GM23248 (cell line): ENCODE measurements at places on chromosomes 6 and 20. TPM values are rescaled to one million over a fixed set of nuclear protein-coding genes. Genes with fewer than 3 reads are reported as not detected.

DNA sequence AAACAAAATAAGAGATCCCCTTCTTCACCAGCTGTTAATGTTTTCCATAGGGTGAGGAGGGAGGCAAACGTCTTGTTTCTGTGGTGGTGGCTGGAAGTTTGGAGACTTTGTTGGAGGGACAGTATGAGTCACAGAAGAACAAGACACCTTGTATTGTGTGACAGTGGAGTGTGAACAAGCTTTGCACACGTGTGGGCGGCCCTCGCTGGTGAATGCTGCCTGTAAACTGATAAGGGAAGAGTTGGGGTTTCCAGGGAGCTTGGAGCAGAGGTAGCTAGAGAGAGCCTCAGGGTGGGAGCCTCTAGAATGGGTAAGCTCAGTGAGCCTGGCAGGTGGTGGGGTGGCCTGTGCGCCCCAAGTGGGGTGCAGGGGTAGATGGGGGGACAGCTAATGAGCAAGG is 78.3 kb downstream of the ZDHHC14 start:
- H3K27me3 ChIP-seq: no peaks in the 10 kb centered on the region
- H3K36me3 ChIP-seq: no peaks in the 10 kb centered on the region
- H3K4me3 ChIP-seq: no peak overlapping the region
- H3K27ac ChIP-seq: no peak overlapping the region

DNA sequence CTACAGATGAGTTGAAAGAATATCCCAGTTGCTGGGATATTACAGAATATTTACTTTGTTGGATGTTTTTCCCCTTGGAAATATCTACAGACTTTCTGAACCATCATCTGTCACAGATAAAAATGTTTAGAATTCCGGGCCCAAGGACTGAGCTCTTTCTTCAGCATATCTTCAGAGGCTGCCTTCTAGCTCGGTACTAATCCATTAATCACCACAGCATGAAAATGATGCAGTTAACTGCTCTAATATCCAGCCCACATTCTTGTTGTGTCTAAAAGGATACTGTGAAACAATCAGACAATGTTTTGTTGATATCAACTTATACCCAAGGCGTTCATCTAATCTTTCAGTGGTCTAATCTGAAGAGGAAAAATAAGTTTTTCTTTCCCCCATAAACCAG is 247.4 kb downstream of the TBC1D32 start:
- no peak overlapping the region for H3K4me3 ChIP-seq
- H3K4me1 ChIP-seq: no peaks in the 10 kb centered on the region
- DNase-seq: no peak
- H3K27ac ChIP-seq: no peak overlapping the region

DNA sequence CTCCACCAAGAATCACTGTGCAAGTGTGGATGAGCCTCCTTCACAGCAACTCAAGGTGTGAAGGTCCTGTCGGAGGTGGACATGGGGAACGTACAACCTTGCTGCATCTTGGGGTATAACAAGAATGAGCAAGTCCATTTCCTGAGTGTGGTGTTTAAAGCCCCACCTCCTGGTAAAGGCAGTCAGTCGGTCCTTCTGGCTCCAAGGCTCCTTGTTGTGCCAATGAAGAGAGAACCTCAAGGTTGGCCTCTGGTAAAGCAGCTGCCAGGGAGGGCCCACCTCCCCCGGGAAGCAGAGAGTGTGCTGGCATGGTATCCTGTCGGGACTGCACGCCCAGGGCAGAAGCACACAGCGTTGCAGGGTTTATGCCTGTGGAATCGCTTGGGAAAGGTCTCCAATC is 12.4 kb upstream of the MAS1 start:
- DNase-seq: no peak
- no peak overlapping the region for H3K4me3 ChIP-seq
- H3K4me1 ChIP-seq: no peaks in the 10 kb centered on the region
- H3K36me3 ChIP-seq: no peaks in the 10 kb centered on the region

- peak; percentile 6 for DNase-seq
- H3K4me1 ChIP-seq: no peaks in the 10 kb centered on the region
- no peak overlapping the region for H3K4me3 ChIP-seq
Measured at GRCh38 chr6:46581459-46582177, 71.0 kb downstream of the CYP39A1 start.

GRCh38 chr20:20207872-20208271 is 155.5 kb downstream of the CFAP61 start:
- no peaks in the 10 kb centered on the region for H3K36me3 ChIP-seq
- no peak for DNase-seq
- no peaks in the 10 kb centered on the region; the same call in 1 of the 2 replicates for H3K4me1 ChIP-seq
- H3K27me3 ChIP-seq: peaks cover 6% of the 10 kb centered on the region; the same call in 1 of the 2 replicates
- no peak overlapping the region for H3K27ac ChIP-seq
- H3K4me3 ChIP-seq: no peak overlapping the region

DNA sequence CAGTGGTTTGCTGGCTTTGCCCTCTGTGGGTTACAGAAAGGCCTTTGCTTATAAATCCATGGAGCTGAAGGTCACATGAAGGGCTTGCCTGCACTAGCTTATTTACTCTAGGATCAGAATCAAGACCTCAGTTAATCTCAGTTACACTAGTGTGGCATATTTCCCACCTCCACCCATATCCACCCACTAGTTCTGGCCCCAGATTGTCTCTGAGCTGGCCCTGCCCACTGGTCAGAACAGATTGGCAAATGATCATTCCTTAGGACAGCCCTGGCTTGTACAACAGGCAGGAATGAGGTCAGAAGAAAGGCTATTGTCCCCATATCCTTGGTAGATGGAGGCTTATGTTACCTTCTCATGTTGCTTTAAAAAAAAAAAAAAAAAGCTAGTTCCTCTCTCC is 33.3 kb upstream of the SASH1 start:
- 0 out of 2 replicates have a peak overlapping the region, but pooled peaks have one; percentile 3 for H3K27ac ChIP-seq
- H3K4me3 ChIP-seq: no peak overlapping the region
- H3K36me3 ChIP-seq: no peaks in the 10 kb centered on the region
- no peaks in the 10 kb centered on the region for H3K27me3 ChIP-seq
- DNase-seq: peak; percentile 37
- H3K4me1 ChIP-seq: peaks cover 67% of the 10 kb centered on the region

DNA sequence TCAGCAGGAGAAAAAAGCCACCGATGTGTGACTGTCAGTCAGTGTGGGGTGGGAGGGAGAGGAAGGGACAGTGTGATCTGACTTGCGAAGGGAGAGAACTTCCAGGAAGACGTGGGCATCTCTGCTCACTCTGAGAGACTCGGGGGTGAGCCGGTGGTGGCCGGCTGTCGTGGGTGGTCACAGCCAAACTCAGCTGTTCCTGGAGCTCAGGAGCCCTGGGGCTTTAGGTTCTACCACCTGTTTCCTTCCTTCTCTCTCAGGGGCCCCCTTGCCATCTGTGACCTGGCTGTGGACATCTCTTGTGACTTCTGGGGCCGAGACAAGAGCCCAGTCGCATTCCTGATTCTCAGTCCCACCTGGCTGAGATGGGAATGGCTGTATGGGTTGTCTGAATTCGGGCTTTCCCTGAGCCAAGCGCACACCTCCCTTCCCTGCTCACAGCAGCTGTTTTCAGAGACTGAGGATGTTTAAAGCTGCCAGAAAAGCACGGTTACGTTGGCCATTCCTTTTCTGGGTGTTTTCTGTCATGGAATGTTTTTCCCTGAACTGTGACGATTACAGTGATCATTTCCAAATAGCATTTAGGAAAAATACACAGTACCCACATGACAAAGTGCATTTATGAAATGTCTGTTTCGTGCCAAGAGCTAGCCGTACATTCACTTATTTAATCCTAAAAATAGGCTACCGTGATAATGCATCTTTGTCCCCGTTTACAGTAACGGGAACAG is 36.5 kb downstream of the SYNJ2 start:
- H3K36me3 ChIP-seq: peaks cover 17% of the 10 kb centered on the region
- no peak overlapping the region for H3K4me3 ChIP-seq
- no peak for DNase-seq
- H3K27me3 ChIP-seq: no peaks in the 10 kb centered on the region

DNA sequence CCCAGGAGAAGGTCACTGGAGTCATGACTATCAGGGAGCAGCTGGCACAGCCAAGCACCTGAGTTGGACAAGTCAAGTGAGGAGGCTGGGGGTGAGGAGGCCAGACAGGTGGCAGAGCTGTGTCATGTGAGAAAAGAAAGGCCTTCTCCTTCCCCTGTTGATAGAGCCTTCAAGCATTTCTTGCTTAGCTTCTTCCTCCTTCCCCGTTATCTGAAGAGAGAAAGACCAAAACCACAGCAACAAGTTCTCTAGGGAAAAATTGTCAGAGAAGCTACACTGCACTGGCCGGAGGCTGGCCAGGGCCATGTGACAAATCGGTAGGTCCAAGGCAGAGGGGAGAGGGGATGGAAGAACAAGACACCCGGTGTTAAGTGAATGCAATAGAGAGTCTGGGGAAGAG is 202.1 kb upstream of the PRDM1 start:
- DNase-seq: no peak
- no peak overlapping the region for H3K27ac ChIP-seq
- peaks cover 24% of the 10 kb centered on the region for H3K4me1 ChIP-seq

DNA sequence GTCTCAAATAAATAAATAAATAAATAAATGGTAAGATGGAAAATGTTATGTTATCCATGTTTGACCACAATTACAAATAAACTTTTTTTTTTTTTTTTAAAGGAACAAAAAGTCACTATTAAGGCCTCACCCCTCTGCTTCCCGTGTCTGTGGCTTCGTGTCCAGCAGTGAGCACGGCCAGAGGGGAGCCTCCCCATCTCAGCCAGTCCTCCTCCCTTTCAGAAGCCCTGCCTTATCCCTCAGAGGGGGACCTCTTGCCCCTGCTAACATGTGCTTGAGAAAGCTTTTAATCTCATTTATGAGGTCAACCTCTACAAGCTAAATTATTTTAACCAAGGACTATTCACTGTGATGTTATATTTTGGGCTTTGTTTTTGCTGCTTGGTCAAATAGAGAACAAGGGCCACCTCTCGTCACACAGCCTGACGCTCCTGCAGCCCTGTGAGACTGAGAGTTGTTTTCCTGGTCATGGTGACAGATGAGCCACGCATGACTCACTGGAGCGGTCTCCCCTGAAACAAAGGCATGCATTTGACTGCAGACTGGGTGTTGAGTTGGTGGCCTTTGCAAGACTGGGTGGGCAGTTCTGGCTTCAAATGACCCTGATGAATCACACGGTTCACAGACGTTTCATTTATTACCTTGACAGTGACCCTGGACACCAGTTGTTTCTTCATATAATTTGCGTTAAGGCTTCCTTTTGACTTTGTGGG is 131.8 kb downstream of the TIAM2 start:
- no peaks in the 10 kb centered on the region for H3K36me3 ChIP-seq
- no peaks in the 10 kb centered on the region for H3K27me3 ChIP-seq
- H3K27ac ChIP-seq: peak overlapping the region; percentile 63
- H3K4me1 ChIP-seq: peaks cover 39% of the 10 kb centered on the region
- DNase-seq: peak; percentile 86
- H3K4me3 ChIP-seq: no peak overlapping the region

DNA sequence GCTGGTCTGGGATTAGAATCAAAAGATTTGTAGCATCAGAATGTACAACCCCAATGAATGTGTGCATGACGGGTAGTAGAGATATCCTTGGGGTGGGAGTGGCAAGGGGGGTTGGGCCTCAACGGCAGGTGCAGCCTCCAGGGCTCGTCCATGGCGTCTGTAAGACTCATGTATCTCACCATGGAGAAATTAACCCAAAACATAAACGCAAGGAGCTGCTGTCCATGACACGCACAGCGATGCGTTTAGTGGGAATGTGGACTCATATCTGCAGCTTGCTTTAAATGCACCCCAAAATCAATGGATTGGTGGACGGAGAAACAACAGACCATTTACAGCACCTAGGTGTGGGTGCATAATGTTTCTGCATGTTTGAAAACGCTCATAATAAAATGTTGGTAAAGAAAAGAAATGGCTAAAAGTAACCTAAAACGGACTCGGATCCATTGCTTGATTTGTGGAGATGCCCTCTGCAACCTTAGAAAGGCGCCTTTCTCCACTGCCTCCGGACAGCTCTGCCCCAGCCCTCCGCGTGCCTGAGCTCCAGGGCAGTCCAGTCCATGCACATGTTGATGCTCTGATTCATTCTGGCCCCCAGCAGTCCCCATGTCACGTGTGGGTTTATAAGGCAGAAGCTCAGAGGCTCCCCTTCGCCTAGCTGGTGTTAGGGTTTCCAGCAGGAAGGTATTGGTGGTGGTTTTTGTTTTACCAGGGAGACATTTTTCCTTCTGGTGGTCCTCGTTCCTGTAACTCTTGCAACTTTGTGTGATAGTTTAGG is 24.5 kb downstream of the PYGB start:
- no peak overlapping the region for H3K4me3 ChIP-seq
- no peak overlapping the region for H3K27ac ChIP-seq
- no peaks in the 10 kb centered on the region for H3K27me3 ChIP-seq
- no peaks in the 10 kb centered on the region for H3K4me1 ChIP-seq

GRCh38 chr6:23547851-23548250 is 578.2 kb upstream of the NRSN1 start:
- no peaks in the 10 kb centered on the region for H3K4me1 ChIP-seq
- no peaks in the 10 kb centered on the region for H3K36me3 ChIP-seq
- H3K27me3 ChIP-seq: no peaks in the 10 kb centered on the region
- DNase-seq: no peak

DNA sequence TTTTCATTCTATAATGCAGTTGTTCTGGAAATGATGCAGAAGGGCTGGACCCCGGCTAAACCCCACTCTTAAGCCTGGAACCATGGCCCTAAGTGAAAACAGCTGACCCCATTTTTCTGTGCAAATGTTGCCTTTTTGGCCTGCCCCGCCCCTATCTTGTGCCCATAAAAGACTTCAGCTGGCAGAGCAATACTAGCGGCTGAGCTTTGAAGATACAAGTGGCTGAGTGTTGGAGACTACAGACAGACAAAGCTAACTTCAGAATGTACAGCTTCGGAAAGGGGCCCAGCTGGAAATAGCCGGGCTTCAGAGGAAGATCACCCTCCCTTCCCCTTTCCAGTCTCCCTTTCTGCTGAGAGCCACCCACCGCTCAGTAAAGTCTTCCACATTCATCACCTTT is 258.6 kb upstream of the SPTLC3 start:
- H3K4me3 ChIP-seq: no peak overlapping the region
- no peaks in the 10 kb centered on the region for H3K4me1 ChIP-seq
- H3K36me3 ChIP-seq: no peaks in the 10 kb centered on the region
- H3K27ac ChIP-seq: no peak overlapping the region
- no peaks in the 10 kb centered on the region for H3K27me3 ChIP-seq

DNA sequence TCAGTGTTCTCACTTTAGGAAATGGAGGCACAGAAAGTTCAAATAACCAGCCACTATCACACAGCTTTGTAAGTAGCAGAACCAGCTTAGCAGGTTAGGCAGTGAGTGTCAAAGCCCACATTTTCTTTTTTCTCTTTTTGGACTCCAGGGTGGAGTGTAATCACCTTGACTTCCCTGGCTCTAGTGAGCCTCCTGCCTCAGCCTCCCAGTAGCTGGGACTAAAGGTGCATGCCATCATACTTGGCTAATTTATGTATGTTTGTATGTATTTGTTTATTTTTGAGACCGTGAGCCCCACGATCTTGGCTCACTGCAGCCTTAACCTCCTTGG is 7.8 kb upstream of the NCOA3 start:
- H3K36me3 ChIP-seq: no peaks in the 10 kb centered on the region
- H3K27me3 ChIP-seq: no peaks in the 10 kb centered on the region
- H3K4me1 ChIP-seq: peaks cover 16% of the 10 kb centered on the region

DNA sequence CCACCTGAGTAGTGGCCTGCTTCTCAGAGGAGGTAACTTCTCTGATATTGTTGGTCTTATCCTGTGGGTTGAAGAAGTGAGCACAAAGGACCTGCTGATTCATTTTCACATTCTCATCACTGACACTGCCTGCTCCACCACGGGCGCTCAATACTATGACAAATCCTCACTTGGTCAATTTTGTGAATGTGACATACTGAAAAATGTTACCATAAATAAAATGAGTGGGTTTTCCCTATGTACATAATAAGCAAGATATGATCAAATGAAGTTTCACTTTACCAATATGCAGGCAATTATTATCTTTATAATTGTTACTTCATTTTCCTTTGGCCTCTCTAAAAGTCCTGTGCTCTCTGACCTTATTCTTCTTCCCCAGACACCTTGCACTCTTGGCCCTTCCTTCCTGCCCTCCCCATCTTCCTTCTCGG is 71.5 kb upstream of the RIPOR2 start:
- H3K4me1 ChIP-seq: peaks cover 49% of the 10 kb centered on the region
- no peaks in the 10 kb centered on the region for H3K36me3 ChIP-seq
- DNase-seq: peak; percentile 47

The BPIFA1 gene
- not detected in 2 replicates for total RNA-seq

The C20orf144 gene
- 0.63 TPM in 1 of 2 replicates, not detected in the other for total RNA-seq

The NELFE gene
- total RNA-seq: 62.9 and 77.9 TPM in 2 replicates
